ELF-1 (cell line): ENCODE measurements at places on chromosomes 1 and 21.

- no peak for DNase-seq
These were observed 11.2 kb upstream of the TTLL7 start for GRCh38 chr1:84010136-84010535.

DNA sequence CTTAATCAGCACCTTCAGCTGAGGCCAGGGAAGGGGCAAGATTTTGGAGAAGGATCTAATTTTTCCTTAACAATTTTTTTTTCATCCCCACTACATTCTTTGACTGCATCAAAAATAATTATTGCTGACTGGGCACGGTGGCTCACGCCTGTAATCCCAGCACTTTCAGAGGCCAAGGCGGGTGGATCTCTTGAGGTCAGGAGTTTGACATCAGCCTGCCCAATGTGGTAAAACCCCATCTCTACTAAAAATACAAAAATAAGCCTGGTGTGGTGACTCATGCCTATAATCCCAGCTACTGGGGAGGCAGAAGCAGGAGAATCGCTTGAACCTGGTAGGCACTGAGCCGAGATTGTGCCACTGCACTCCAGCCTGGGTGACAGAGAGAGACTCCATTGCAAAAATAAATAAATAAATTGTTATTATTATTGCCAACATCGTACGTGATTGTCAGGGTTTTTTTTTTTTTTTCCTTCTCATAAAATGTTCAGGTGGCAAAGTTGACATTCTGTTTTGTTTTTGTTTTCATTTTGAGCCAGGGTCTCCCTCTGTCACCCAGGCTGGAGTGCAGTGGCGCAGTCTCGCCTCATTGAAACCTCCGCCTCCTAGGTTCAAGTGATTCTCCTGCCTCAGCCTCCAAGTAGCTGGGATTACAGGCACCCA is 37.3 kb upstream of the MORC3 start:
- no peak for DNase-seq

DNA sequence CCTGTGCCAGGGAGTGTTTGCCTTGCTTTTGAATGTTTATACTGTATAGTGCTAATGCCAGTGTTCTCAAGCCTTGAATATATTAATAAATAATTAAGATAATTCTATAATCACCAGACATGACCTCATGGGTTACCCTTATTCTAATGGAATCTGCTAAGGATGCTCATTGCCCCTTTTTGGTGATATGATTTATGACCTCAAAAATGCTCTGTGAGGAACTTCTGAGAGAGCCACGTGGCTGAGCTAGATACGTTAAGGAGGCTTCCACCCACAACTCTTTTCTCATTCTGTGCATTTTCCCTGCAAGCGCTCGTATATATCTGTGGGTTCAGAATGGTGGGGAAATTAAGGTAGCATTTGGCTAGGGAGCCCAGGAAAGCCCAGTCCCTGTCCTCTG is 19.6 kb upstream of the SLC30A1 start:
- DNase-seq = no peak

DNA sequence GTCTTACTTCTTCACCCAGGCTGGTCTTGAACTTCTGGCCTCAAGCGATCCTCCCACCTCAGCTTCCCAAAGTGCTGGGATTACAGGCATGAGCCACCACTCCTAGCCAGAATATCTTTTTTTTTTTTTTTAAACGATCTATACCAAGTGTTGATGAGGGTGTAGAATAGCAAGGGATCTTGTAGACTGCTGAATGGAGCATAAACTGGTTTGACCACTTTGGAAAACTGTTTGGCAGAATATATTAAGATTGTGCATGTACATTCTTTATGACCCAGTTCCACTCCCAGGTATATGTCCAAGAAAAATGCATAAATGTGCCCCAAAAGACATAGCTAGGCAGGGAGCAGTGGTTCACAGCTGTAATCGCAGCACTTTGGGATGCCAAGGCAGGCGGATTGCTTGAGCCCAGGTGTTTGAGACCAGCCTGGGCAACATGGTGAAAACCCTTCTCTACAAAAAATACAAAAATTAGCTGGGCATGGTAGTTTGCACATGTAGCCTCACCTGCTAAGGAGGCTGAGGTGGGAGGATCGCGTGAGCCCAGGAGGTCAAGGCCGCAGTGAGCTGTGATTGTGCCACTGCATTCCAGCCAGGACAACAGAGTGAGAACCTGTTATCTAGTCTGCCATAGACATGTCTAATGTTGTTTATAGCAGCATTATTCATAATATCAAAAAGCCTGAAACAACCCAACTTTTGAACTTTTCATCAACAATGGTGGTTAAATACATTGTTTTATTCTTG is 184.0 kb downstream of the VPS13D start:
- DNase-seq = no peak

GRCh38 chr1:230138561-230139239 is 71.7 kb downstream of the GALNT2 start:
- no peak for DNase-seq

DNA sequence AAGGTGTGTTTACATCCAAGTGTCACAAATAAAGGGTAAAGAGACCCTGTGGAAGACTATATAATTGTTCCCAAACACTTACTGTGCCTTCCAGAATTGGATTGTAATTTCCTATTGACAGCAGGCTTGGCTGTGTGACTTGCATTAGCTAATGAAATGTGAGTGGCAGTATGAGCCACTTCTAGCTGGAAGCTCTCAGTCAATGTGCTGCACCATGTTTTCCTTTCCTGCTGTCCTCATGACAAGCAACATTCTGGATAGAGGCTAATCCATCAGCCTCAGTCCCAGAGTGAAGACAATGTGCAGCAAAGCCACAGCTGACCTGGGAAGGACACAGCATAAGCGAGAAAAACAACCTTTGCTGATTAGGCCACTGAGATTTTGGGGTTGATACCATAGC is 5.9 kb upstream of the FOXJ3 start:
- peak; percentile 16 for DNase-seq

DNA sequence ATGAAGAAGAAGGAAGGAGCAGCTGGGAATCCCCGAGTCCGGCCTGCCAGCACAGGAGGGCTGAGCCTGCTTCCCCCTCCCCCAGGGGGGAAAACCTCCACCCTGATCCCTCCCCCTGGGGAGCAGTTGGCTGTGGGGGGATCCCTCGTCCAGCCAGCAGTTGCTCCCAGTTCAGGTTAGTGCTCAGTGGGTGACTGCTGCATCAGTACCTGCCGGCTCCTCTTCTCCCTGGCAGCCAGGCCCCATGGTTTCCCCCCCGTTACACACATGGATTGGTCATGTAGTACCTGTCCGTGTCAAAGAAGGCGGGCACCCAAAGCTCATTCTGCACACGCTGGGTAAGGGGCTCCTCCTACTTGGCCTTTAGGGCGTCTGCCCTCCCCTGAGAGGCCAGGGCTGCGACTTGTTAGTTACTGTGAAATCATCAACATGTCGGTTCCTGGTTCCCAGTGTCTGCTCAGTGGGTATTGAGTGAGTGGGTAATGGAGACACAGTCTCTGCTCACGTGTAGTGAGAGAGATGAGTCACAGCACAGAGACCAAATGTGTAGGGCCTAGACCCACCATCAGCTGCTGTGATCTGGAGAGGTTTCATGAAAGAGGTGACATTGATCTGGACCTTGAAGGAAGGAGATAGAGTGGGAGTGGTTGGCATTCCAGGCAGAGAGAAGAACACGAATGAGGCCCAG is 11.5 kb downstream of the NECAP2 start:
- DNase-seq = no peak

DNA sequence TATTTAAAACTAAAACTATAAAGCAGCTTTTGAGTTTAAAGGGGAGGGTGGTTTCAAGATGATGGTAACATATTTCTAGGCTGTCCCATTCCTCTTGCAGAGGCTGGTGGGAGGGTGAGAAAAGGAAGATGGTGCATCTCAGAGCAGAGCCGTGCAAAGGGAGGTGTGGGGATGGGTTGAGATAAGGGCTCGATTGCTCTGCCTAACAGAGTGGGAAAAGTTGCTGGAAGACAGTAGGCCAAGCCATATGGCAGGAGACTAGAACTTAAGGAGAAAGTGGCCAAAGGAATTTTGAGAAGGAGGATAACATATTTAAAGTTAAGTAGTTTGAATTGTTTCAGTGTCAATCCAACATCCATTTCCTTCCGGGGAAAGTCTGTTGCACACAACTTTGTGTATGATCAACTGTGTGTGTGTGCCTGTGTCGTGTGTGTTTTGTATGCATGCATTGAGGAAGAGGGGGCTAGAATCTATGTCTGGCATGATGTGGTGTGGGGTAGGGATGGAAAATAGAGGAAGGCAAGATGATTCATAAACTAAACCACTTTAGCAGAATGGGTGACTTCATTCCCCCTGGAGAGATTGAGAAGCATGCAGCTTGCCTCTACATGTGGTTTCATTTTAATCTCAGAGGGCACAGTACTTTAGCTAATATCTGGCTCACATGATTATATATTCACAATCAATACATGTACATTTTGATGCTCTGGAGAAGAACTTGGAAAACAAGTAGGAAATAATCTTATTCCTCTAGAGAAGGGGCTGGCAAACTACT is 145.0 kb upstream of the DNAH14 start:
- no peak for DNase-seq

DNA sequence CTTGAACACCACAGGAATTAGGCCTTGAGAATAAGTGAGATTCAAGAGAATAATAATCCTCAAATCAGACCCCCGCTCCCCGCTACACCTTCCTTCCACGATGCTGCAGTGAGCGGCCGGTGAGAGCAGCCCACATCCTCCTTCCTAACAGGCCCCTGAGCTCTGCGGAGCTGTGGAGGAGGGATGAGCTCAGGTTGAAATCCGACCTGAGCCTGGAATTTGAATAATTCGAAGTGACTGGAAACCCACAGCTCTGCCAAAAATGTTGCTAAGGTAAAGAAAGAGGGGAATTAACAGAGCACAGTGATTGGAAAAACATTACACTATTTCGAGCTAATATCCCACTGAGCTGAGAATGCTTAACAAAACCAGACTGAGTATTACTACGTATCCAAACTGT is 90.0 kb downstream of the URB2 start:
- peak; percentile 67 for DNase-seq

DNA sequence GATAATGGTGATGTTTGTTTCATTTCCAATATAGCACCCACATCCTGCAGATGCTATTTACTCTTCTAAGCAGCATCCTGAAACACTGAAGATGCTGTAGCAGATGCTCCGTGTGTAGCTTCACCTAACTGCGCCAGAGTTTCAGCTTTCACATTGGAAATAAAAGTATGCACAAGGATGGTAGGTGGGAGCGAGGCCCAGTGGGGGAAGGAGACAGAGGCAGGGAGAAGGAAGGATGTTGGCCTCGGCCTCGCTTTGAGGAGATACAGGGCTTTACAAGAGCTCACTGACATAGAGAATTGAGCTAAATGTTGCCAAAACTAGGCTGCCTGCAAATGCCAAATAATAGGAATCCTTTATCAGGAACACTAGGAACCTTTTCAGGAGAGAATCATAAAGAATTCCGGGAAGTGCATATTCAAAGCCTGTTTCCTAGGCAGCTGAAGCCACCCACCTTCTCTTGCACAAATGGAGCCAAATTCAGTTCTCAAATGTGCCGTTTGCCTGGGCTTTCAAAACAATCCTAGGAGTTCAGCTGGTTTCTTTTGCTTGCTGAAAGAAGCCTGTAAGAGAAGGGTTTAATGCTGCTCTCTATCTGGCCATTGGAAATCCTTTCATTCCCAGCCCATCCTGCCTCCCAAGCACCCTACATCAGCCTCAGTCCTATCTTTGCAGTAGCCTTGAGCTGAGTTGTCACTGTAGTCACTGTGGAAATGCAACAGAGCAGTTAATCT is 135.4 kb upstream of the ATP1B1 start:
- DNase-seq = no peak

GRCh38 chr1:102782144-102782543 is 326.2 kb downstream of the COL11A1 start:
- no peak for DNase-seq

GRCh38 chr1:206985162-206985749 is 15.0 kb upstream of the FCAMR start:
- peak; percentile 36 for DNase-seq

DNA sequence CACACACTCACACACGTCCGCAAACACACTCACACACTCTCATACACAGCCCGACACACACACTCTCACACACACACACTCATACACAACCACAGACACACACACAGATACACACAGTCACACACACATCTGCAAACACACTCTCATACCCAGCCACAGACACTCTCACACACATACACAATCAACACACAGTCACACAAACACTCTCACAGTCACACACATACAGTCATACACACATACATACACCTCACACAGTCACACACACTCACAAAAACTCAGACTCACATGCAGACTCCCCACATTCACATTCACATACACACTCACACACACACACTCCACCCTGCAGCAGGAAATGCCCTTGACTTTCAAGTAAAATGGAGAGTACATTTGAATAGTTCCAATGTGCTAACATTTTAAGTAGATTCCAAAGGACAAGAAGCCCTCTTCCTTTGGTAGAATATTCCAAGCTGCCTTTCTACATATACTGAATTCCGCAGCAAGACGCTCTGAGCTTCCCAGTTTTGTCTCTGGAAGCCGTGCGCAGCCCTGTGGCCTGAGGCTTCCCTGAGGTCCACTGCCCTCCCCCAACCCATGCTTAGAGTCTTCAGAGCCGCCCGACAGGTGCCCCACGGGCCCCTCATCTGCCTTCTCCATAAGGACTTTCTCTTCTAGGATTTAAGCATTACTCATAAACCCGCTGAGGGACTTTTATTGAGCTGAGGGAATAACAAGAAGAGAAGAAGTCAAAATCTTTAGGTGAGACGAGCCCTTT is 9.7 kb downstream of the BATF3 start:
- DNase-seq = peak; percentile 59

DNA sequence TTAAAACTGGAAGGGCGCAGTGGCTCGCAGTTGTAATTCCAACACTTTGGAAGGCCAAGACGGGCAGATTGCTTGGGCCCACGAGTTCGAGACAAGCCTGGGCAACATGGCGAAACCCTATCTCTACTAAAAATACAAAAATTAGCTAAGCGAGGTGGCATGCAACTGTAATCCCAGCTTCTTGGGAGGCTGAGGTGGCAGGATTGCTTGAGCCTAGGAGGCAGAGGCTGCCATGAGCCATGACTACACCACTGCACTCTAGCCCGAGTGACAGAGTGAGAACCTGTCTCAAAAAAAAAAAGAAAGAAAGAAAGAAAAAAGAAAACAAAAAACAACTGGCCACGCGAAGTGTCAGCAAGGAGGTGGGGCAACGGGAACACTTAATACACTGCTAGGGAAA is 6.3 kb downstream of the UBE2G2 start:
- no peak for DNase-seq

GRCh38 chr1:106222403-106222802 is 834.1 kb upstream of the PRMT6 start:
- no peak for DNase-seq
